ENCODE measurements at places on chromosomes 6 and 20.

DNA sequence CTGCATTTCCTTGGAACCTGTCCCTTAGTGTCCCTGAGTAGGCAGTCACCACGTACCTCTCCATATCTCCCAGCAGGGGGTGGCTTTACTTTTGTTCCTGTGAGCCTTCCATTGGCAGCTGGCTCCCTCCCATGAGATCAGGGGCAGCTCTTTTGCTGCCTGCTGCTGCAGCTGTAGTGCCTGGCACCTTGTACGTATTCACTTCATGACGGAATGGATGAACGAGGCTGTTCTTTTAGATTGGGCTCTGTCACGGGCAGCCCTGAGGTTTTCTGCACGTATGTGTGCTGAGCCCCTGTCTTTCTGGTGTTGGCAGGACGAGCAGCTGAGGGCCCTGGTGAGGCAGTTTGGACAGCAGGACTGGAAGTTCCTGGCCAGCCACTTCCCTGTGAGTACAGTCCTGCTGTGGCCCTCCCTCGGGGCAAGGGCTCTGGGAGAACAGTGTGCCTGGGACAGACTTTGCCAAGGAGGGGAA is 14.6 kb downstream of the MYBL2 start:
- DNase-seq, result no peak

- DNase-seq, result no peak
Observed at GRCh38 chr6:49635480-49635879, 1.2 kb downstream of the RHAG start.

DNA sequence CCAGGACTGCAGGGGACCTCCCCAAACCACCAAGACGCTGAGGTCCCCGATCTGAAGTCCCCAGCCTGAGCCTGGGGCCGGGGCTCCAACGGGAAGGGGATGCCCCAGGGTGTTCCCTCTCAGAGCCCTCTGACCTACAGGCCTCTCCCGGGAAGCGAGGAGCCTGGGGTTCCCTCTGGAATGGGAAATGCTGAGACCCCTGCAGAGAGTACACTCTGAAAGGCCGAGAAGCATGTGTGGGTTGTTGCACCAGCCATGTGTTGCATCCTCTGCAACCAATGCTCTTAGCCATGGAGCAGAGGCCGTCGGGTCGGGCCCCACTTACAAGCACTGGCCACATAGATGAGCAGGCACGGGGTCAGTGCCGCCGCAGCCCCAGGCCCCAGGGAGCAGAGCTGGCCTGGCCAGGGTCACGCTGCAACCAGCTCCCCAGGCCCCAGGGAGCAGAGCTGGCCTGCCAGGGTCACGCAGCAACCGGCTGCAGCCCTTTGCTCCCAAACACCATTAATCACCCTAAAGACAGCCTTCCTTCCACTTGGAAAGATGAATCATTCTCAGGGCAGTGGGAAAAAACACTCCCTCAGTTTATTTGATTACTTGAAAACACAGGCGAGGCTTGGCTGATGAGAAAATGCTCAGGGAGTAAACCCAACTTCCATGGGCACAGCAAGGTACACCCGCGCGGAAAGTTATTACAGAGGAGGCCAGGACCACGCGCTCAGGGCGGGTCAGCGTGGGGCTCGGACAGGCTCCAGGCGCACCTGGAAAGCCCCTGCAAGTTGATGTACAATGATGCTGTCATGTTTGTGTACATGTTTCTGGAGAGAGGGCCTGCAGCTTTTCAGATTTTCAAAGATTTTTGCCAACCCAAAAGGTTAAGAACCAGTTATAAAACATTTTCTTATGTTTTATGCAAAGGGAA is 78.0 kb upstream of the AFDN start:
- DNase-seq, result no peak

- peak; percentile 22 for DNase-seq
Observed at GRCh38 chr6:122736616-122737015, 42.9 kb upstream of the FABP7 start.

- DNase-seq, result no peak
Observed at GRCh38 chr6:166907373-166907841, 48.9 kb downstream of the RNASET2 start.

- DNase-seq, result no peak
Observed at GRCh38 chr6:815348-815738, 122.4 kb upstream of the EXOC2 start.

DNA sequence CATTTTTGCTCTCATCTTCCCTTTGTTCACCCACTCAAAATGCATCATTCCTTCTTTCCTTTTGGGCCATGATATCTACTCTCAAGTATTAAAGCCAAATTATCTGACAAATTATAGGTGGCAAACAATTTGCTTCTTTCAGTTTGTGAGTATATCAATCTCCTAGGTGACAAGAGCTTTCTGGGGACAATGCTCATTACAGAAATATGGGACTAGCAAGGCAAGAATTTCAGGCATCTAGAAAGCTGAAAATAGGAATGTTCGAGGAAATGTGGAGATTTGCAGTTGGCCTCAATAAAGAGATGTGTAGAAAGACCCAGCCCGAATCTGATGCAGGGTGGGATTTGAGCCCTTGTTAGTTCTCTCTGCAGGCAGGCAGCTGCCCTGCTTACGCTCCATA is 71.8 kb downstream of the ALDH8A1 start:
- no peak for DNase-seq

DNA sequence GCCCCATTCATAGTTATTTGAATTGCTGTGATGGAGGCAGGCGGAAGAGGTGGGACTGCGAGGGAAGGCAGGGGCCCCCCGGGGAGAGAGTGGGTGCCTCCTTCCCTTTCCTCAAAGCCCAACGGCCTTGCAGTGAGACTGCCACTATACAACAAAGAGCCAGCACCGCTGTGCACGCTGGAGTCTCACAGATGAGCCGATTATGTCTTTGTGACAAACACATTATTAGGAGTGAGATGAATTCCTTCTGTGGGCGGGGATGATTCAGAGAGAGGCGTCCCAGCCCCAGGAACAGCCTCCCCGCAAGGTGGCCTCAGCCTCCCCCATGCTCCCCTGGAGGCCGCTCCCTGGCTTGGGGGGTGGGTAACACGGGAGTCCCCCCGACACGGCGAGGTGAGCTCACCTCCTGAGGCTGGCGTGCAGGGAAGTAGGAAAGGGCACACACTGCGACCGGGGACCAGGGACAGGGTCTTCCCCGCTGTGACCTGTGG is 26.7 kb downstream of the NTSR1 start:
- DNase-seq, result no peak

DNA sequence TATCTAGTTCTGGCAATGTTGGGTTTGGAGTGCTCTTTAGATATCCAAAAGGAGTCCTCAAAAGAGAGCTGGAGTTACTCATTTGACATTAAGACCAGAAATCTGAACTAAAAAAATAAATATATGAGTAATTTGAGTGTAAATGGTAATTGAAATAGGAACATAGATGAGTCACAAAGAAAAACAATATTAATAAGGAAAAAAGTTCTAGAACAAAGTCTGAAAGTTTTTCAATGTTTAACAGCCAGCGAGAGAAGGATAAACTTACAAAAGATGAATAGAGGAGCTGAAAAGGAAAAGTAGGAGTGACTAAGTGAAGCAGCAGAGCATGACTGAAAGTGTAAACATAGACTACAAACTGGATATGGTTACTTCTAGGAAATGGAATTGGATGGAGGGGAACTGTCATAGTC is 46.8 kb downstream of the EPM2A start:
- no peak for DNase-seq

DNA sequence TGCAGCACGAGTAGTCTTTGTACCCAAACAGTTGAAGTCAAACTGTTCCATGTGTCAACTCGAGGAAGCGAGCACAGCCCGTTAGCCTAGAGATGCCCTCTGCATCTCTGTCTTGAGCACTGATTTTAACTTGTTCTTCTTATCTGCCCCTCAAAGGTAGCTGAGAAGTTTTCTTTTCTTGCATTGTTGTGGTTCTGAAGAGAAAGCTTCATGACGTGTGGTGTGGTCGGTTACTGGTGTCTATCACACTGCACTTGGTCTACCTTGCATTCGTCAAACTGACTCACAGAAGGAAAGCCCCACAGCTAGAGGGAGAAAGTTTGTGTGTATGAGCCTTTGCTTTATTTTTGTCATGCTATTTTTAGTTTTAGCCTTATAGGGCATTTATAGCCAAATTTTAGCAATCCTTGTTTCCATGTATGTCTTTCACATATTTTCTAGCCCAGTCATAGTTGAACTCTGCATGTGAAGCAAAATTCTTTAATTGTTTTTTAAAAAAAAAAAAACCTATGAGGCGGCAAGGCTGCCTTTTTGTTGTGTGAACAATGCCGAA is 115.1 kb downstream of the JAG1 start:
- no peak for DNase-seq

DNA sequence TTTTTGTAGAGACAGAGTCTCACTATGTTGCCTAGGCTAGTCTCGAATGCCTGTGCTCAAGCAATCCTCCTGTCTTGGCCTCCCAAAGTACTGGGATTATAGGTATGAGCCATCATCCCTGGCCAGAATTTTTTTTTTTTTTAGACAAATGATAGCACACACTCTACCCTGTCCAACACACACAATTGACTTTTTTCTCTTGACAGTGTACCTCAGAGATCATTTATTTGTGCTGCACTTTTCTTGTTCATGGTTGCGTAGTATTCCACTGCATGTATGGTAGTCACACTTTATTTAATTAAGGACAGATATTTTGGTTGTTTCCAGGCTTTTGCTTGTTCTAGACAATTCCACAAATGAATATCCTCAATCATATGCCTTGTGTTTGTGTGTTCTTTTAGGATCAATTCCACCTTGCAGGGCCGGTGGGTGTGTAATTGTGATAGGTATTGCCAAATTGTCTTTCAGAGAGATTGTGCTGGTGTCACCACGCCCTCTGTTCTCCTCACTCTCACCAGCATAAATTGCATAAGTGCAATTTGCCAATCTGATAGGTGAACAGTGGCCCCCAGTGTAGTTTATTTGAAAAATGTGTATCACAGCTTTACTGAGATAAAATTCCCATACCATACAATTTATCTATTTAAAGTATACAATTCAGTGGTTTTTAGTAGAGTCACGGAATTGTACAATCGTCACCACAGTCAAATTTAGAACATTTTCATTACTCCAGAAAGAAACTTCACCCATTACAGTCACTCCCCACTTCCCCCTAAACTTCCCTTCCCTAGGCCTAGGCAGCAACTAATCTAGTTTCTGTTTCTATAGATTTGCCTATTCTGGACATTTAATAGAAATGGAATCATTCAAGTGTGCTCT is 20.1 kb downstream of the SRC start:
- no peak for DNase-seq

- DNase-seq, result no peak
Observed at GRCh38 chr6:163412801-163413344, 1.6 kb upstream of the QKI start.

DNA sequence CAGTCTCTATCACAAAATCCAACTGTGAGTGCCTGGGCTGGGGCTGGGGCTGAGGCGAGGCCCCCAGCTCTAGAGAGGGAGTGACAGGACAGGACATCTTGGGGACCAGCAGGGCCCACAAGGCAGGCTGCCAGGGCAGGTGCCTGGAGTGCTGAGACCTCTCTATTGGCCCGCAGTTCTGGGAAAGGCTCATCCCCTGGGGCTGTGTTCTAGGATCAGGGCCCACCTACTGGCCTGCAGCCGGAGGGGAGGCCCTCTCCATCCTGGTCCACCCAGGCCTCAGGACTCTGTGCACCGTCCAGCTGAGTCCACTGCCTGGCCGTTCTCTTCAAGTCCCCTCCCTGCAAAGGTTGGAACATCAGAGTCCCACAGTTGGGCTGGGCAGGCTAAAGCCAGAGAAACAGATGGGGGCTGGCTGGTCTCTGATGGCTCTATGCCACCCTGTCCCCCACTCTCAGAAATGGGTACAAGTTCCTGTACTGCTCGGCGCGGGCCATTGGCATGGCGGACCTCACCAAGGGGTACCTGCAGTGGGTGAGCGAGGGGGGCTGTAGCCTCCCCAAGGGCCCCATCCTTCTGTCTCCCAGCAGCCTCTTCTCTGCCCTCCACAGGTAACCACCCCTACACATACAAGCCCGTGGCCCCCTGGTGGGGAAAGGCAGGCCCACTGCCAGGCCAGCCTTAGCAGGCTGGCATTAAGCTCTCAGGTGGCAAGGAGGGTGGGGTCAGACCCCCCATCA is 9.0 kb downstream of the EMILIN3 start:
- no peak for DNase-seq

DNA sequence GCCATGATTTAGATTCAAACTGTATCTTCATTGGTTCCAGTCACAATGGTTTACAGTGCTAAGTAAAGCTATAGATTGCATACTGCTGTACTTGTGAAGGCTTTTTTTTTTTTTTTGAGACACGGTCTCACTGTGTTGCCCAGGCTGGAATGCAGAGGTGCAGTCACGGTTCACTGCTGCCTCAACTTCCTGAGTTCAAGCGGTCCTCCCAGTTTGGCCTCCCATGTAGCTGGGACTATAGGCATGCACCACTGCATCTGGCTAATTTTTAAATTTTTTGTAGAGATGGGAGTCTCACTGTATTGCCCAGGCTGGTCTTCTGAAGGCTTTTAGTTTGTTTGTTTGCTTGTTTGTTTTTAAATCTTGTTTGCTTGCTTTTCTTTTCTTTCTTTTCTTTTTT is 24.9 kb downstream of the ITCH start:
- DNase-seq, result no peak
